ENCODE measurements at places on chromosomes 12 and 14. TPM values are rescaled to one million over a fixed set of nuclear protein-coding genes. Genes with fewer than 3 reads are reported as not detected.

Gene CPM
- 37.5 TPM for polyA plus RNA-seq

DNA sequence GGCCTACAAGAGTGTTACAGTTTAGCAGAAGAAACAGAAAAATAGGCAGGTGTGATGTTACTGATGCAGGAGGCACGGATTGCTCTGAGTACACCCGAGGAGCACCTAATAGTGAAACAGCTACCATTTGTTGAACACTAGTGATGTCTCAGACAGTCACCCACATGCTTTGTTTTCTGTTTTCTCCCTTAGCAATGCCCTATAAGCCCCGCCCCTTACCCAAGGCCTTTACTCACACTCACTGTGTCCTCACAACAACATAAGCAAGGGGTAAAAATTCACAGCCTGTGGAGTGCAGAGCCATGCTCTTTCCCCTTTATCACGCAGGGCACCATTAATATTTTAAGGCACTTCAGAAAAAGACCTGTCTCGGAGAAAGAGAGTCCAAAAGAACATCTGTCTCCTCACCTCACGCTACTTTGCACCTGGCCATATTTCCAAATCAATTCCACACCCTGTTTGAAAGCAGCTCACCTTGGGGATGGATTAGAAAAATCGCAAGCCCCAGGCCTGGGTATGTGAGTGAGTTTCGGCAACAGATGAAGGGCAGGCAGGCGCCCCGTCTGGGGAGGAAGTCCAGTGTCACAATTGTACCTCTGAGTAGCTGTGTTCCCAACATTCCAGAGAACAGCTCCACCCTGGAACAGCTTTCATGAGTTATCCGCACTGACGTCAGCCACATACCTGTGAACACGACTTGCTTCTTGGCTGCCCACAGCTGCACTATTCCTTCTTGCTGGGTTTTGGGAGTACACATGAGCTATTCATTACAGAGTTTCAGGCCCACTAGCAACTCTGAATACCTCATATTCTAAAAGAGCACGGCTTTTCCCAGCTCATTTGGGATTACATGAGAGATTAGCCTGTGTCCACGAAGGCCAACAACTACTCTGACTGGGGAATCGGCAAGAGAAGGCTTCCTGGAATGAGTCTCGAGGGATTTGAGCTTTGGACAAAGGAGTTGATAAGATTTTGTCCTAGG is 26.0 kb downstream of the MAPK1IP1L start:
- DNase-seq: no peak

DNA sequence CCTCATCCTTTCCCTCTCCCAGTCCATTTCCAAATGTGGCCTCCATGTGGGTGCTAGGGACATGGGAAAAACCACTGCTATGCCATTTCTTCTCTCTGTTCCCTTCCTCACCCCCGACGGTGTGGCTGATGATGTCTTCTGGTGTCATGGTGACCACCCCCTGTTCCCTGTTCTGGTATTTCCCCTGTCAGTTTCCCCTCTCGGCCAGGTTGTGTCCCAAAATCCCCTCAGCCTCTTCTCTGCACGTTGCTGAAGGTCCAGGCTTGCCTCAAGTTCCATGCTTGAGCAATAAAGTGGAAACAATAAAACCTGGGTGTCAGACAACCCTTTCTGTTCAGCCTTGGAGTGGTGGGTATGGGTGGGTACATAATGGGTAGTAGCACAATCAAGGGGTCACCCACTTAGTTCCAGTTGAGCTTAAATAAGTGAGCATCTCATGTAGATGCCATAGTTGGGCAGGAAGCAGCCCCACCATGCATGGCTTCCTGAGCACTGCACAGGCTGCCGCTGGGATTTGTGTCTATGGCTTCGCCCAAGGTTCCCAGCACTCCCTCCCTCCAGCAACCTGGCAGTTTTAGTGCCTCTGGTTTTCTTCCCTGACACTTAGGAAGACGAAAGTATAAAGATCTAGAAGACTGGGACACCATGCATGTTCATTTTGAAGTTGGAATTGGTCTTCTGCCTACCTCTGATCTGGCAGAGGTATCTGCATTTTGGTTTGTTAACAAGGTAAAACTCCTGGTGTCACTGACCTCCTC is 8.7 kb upstream of the ITFG2 start:
- no peak for DNase-seq

Gene SLC25A47
- 0.04 TPM for polyA plus RNA-seq

- DNase-seq: no peak
Measured at GRCh38 chr12:71587012-71587411, 76.6 kb downstream of the ZFC3H1 start.

Gene ASCL1
- polyA plus RNA-seq: 0.31 TPM

- DNase-seq: no peak
Measured at GRCh38 chr14:35255711-35256110, 36.5 kb upstream of the PSMA6 start.

Data from renal pelvis (tissue), 12 donors.